ENCODE measurements at places on chromosomes 5 and 9.

- DNase-seq, result no peak
Observed at GRCh38 chr5:179700401-179700918, 1.7 kb downstream of the CANX start.

- no peak for DNase-seq
Observed at GRCh38 chr5:86500947-86501346, 116.8 kb upstream of the COX7C start.

- no peak for DNase-seq
Observed at GRCh38 chr5:83467371-83468035, 4.0 kb upstream of the VCAN start.

DNA sequence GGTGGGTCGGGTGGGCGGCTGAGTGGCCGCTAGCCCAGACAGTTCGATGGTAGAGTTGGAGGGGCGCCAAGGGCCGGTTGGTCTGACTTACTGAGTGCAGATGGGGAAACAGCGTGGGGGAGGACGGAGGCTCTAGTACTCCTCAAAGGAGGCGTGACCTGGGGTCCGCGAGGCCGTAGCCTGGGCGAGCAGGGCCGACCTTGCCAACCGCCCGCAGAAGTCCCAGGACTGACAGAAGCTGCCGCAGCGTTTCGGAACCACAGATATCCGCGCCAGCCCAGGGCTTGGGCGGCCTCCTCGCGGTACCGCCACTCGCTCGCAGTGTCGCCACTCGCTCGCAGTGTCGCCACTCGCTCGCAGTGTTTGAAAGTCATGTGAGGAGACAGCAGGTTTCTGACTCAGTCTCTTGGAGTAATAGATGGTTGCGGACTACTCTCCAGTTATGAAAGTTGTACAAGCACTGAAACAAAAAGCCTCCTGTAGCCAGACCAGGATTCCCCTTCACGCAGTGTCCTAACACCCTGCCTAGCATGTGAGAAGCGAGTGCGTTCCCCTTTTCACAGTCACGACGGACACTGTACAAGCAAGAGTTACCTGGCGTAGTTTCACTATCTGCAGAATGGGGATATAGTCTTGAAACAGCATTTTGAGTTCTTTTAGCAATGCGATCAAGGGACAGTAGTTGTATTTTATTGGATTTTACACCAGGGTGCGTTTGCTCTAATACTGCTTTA, 674 bp downstream of the TMEM38B start:
- peak; percentile 22 for DNase-seq

DNA sequence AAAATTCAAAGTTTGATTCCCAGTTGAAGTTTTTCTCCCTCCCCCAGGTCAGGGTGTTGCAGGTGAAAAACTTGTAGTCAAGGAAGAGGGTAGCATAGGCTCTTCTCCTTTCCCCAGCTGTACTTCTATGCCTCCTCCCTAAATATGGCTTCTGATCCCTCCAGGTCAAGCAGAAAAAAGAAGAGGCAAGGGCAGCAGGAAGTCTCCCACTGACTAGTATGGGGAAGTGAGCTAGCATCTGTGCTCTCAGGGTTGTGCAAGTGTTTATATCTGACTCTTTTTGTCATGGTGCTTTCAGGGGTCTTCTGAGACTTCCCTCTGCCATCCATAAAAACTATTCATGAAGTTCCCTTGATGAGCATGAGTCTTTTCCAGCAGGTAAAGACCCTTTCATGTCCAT, 76.0 kb downstream of the ATPSCKMT start:
- no peak for DNase-seq

DNA sequence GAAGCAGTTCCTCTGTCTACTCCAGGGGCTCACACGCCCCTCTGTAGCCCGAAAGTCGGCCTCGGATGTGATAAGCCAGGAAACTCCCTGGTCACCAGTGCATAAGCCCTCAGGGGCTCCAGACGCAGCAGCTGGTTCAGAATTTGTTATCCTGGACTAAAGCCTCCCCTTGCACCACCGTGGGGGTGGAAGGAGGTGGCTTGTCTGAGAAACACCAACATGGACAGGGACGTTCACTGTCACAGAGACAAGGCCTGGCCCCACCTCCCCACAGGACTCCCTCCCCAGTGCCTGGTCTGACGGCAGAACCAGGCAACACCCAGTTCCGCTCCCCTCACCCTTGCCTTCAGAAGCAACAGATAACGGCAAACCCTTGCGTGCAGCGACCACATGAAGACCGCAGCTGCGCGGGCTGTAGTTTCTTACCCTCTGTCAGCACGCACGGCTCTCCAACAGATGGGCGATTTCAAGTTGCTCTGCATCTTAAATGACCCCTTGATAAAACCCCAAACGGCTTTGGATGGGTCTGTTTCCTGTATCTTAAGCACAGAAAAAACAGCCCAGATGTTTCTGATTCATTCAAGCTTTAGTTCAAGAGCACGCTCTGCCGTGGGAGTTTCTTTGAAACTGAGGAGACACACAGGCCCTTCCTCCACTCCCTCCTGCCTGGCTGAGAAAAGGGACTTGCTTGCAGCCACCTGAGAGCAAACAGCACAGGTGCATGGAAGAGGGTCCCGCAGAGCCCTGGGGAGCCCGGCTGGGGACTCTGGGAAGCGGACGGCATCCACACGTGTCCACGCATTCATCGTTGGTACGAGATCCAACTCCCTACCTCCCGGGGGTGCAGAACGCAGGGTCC, 44.7 kb upstream of the NKD2 start:
- DNase-seq, result no peak

- no peak for DNase-seq
Observed at GRCh38 chr5:1868886-1869475, 13.7 kb downstream of the IRX4 start.

GRCh38 chr5:168430296-168430695, 56.0 kb upstream of the RARS1 start:
- no peak for DNase-seq

- DNase-seq, result no peak
Observed at GRCh38 chr5:124157320-124157719, 589.1 kb downstream of the ZNF608 start.

- DNase-seq, result no peak
Observed at GRCh38 chr5:147046281-147046680, 167.7 kb upstream of the PPP2R2B start.

DNA sequence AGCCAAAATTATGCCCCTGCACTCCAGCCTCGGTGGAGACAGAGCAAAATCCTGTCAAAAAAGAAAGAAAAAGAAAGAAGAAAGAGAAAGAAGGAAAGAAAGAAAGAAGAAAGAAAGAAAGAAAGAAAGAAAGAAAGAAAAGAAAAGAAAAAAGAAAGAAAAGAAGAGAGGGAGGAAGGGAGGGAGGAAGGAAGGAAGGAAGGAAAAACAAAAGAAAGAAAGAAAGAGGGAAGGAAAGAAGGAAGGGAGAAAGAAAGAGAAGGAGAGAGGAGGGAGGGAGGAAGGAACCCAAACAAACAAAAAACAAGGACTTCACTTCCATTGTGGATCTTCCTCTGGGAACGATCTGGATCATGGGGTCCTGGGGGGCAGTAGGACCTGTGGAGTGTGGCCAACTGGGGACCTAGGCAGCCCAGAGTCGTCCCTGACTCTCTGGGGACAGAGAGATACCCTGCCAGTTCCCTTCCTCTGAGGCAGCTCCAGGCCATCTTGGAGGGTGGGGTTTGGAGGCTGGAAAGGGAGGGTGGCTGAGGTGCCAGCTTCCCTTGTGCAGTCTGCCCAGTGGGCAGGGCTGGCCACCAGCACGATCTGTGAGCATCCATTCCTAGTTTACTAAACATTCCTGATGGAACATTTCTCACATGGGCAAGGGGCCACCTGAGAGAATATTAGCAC, 216.8 kb downstream of the PAX5 start:
- no peak for DNase-seq

GRCh38 chr5:39639618-39640089, 214.9 kb upstream of the DAB2 start:
- DNase-seq, result no peak

DNA sequence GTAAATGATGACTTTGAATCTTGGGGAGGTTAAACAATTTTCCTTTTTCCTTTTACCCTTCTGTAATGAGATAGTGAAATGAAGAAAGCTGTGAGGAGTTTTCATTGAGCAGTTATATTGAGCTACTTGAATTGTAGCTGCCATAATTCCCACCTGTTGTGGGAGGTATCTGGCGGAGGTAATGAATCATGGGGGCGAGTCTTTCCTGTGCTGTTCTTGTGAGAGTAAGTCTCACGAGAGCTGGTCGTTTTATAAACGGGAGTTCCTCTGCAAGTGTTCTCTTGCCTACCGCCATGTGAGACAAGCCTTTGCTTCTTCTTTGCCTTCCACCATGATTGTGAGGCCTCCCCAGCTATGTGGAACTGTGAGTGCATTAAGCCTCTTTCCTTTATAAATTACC, 258.4 kb downstream of the FER start:
- DNase-seq, result no peak
